H54 (cell line): ENCODE measurements at places on chromosomes 11 and 22.
A peak's percentile ranks its signal among the peaks of the same experiment; 100 is the strongest.

GRCh38 chr11:79663017-79663416 lies 222.2 kb upstream of the TENM4 start:
- DNase-seq, result no peak

- no peak for DNase-seq
Observed at GRCh38 chr11:130344841-130345240, 30.1 kb upstream of the ZBTB44 start.

DNA sequence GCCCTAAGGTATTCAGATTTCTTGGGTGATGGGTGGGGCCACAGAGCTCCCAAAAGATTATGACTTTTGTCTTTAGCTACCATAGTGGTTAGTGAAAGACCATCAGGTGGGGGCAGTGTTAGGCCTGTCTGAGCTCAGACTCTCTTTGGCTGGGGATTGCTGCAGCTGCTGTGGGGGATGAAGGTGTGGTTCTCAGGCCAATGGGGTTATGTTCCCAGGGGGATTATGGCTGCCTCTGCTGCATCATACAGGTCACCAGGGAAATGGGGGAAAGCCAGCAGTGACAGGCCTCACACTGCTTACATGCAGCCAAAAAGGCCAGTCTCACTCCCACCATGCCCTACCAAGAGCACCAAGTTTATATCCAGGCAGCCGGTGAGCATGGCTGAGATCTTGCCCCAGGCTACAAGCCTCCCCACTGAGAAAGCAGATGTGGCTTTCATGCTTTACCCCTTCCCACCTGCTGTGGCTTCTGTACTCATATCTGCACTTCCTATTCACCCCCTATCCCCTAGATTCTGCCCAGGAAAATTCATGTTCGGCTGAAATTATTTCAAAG lies 24.8 kb downstream of the CNTF start:
- DNase-seq, result no peak

GRCh38 chr11:57460022-57460757 lies at the start of gene RTN4RL2:
Gene RTN4RL2, plus strand, starts transcription at chr11:57460528. Its CDS starts 338 bp downstream, at chr11:57460866.
- peak; percentile 82 for DNase-seq

DNA sequence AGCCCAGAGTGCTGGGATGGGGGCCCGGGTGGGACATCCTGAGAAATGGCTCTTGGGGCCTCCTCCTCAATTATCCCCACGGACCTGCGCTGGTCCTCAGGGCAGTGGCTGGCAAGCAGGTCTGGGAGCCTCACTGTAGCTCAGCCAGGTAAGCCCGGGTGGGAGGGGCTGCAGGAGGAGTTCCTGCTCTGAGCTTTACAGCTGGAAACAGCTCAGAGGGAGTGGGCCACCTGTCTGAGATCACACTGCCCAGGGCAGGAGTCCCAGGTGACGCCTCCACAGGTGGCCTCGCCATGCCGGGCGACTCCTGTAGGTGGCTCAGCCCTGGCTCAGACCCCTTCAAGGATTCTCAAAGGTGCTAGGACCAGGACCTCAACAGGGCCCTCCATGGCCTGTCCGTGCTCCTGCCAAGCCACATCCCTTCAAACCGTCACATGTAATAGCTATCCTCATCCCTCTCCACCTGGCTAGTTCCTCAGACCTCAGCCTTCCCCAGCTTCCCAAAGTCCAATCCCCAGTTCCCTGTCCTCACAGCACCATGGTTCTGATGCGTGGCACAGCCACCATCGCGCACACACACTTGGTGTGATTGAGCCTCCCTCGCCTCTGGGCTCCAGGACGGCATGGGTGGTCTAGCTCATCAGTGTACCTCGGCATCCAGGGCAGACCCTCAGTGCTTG lies 3.6 kb upstream of the TSSK2 start:
- DNase-seq, result no peak

DNA sequence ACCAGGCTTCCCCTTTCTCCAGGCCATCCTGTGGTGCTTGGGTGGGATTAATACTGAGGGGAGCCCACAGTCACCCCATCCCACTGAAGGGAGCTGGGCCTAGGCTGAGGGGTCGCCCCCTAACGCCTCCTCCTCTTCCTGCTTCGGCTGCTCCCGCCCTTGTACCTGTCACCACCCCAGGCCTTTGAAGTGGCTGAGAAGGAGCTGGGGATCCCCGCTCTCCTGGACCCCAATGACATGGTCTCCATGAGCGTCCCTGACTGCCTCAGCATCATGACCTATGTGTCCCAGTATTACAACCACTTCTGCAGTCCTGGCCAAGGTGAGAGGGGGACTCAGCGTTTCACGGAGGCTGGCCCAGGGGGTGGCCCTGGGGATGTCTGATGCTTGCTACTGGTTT lies 6.1 kb downstream of the MICALL1 start:
- DNase-seq, result no peak
